ENCODE measurements at places on chromosomes 11 and 22. TPM values are rescaled to one million over a fixed set of nuclear protein-coding genes. Genes with fewer than 3 reads are reported as not detected.

DNA sequence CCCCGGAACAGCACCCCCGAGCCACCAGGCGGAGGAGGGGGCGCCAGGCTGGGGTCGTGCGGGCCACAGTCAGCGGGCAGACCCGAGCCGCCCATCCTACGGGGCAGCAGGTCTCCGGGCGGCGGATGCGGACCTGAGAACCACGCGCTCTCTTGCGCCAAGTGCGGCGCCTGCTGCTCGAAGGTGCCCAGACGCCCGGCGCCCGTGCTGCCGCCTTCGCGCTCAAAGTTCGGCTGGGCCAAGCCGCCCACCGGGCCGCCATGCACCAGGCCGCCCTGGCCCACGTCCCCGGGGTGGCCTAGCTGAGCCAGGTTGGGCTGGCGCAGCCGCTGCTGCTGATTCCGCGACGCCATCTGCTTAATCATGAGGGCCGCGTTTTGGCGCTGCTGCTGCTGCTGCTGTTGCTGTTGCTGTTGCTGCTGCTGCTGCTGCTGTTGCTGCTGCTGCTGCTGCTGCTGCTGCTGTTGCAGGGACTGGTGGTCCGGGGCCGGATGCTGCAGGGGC lies 3.0 kb downstream of the MN1 start:
- no peak for DNase-seq

DNA sequence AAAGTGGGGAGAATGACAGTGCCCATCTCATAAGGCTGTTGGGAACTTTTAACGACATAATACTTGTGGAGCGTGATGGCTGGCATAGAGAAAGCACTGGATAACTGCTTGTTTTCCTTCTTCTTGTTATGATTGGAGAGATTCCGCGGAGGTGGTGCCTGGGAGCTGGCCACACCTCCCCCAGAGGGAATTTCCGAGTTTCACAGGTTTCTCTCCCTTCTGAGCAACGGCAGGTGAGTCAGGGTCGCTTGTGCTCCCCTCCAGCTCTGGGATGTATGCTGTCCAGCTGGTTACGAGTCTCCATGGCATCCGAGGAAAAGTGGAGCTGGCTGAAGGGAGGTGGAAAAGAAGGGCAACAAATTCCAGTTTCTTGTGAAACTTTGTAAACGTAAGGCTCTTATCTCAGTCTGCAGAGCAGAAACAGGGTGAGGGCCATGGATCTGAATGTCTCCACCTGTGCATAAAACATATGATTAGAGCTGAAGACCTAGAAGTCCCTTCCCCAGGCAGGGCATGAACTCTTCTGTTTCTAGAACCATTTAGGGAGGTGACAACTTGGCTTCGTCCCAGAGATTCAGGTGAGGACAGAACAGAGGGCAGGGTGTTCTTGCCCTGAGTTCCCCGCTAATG lies 10.0 kb upstream of the PLET1 start:
- no peak for DNase-seq

LYVE1 gene
- total RNA-seq, result not detected

- peak; percentile 42 for DNase-seq
Observed at GRCh38 chr11:9799886-9800285, 136.0 kb downstream of the SWAP70 start.

SLC5A1 gene
- not detected for total RNA-seq

BIK gene
- total RNA-seq, result not detected

TENM4 gene
- not detected for total RNA-seq

- no peak for DNase-seq
Observed at GRCh38 chr11:57240757-57241156, 3.7 kb upstream of the APLNR start.

- DNase-seq, result no peak
Observed at GRCh38 chr22:33315954-33316353, 257.8 kb upstream of the SYN3 start.

DNA sequence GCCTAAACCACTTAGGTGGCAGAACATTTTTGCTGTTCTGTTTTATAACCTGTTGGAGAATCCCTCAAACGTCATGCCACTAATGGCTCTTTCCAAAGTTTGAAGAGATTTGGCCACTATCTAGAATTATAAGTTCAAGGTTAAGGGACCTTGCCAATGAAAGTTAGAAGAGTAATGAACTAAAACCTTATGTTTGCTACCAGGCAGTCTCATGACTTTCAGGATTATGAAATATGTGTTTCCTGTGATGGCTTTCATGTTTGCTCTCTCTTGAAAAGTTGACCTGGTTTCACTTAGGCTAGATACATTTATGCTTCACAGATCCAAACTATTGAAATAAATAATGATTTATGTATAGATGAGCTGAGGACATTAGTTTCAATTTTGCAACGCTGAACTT lies 340.0 kb downstream of the LRRC4C start:
- no peak for DNase-seq

- DNase-seq, result peak; percentile 68
Observed at GRCh38 chr11:118565051-118565450, 680 bp downstream of the IFT46 start.

OR4C13 gene
- total RNA-seq, result not detected

- peak; percentile 47 for DNase-seq
Observed at GRCh38 chr22:37428649-37429586, 1.6 kb upstream of the ELFN2 start.

DNA sequence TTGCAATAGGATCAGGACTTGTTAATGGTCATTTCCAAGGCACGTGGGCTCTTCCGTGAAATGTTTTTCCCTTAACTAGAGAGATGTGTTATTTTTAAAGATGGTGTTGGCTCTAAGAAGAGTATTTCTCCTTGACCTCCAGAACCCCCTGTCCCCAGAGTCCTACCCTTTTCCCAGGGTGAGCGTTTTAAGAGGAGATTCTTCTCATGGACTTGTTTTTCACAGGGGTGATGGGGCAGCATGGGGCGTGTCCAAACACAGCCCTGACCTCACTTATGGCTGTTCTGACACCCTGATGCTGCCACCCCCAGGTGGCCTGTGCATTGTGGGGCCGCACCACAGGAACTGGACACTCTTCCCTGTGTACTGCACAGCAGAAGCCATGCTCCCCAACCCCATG lies 335.7 kb downstream of the TBC1D22A start:
- DNase-seq, result no peak

DNA sequence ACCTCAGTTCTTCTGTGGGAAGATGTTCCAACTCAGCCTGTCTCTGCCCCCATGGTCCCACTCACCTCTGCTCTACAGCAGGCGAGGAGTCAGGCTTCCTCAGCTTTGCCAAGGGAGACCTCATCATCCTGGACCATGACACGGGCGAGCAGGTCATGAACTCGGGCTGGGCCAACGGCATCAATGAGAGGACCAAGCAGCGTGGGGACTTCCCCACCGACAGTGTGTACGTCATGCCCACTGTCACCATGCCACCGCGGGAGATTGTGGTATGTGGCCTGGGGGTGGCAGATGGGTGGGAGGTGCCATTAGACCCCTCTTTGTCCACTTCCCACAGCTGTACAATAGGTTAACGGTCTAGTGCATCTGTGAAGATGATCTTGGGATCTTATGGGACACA lies 73.3 kb downstream of the MYO7A start:
- DNase-seq, result no peak

GRCh38 chr11:130721736-130722135 lies 194.5 kb downstream of the SNX19 start:
- no peak for DNase-seq

- no peak for DNase-seq
Observed at GRCh38 chr22:35712672-35713071, 5.0 kb upstream of the APOL5 start.

PNPLA3 gene
- total RNA-seq, result 4.1 TPM

DNA sequence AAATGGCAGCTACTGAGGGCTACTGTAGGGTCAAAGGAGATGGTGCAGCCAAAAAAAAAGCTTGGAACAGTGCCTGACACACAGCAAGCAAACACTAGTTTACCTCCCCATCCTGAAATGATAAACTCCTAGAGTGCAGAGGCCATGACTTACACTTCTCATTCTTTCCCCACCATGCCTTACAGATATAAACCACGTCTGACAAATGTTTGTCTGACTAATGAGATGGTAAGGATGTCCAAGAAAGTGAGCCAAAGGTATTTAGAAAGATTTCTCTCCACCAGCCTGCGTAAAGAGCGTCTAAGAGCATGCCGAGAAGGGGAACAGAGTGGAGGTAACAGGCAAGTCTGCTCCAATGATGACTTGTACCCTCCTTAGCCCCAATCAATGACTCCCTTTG lies 99.0 kb downstream of the LARGE1 start:
- DNase-seq, result no peak

- DNase-seq, result no peak
Observed at GRCh38 chr22:47130883-47131631, 368.6 kb downstream of the TBC1D22A start.

CYB561A3 gene
- 60.2 TPM for total RNA-seq

PRRG4 gene
- total RNA-seq, result 0.13 TPM

ZW10 gene
- total RNA-seq, result 23.4 TPM

Data from MG63 (cell line).